ENCODE measurements at places on chromosomes 6 and 20. TPM values are rescaled to one million over a fixed set of nuclear protein-coding genes. Genes with fewer than 3 reads are reported as not detected.

DNA sequence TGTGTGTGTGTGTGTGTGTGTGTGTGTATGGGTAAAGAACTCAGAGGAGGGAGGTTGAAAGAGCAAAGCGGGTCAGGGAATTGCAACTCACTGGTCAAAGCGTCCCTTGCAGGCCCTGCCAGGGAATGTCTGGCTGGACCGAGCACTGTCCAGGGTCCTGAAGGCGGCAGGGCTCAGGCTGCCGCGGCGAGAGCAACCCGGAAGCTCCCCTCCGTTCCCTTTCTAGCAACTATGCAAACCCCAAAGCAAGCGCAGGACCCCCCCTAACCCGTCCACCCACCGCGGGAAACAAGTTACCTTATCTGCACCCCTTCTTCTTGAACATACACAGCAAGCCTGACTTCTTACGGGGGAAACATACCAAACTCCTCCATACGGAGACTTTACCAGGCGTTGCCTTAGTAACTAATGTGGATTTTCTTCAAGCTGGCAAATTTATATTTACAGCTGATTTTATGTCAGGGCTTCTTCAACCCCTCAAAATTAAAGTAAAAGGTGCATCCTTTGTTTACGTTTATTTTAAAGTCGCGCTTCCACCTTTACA, 538 bp upstream of the GRM1 start:
- peak; percentile 75 for DNase-seq

Gene PRDM1
- polyA plus RNA-seq = 5.2 TPM

GRCh38 chr6:145491126-145491525, 244.2 kb downstream of the EPM2A start:
- DNase-seq = no peak

DNA sequence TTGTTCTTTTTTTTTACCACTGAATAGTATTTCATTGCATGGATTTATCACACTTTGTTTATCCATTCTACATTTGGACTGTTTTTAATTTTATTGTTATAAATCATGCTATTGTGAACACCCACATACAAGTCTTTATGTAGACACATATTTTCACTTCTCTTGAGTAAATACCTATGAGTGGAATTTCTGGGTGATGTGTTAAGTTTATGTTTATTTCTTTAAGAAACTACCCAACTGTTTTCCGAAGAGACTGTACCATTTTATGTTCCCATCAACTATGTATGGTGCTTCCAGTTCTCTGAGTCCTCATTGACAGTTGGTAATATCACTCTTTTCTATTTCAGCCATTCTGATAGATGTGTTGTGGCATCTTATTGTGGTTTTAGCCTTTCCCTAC, 54.0 kb downstream of the RIN2 start:
- DNase-seq = no peak

DNA sequence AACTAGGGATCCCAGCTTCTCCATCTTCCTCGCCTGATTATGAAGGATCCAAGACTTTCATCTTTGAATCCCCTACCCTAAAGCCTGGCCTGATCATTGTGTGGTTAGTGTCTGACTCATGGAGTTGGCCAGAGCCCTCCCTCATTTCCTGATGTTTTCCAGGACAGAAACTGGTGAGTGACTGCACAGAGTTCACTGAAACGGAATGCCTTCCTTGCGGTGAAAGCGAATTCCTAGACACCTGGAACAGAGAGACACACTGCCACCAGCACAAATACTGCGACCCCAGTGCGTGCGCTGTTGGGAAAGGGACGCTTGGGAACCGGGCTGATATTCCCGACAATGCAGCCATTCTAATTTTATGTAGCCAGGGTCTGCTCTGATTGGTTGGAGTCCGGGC, 4.0 kb downstream of the CD40 start:
- no peak for DNase-seq

GRCh38 chr6:169093066-169093723, 160.5 kb downstream of the THBS2 start:
- DNase-seq = no peak

GRCh38 chr6:12893036-12893435, 176.5 kb downstream of the PHACTR1 start:
- DNase-seq = no peak

Gene C20orf141
- not detected for polyA plus RNA-seq

DNA sequence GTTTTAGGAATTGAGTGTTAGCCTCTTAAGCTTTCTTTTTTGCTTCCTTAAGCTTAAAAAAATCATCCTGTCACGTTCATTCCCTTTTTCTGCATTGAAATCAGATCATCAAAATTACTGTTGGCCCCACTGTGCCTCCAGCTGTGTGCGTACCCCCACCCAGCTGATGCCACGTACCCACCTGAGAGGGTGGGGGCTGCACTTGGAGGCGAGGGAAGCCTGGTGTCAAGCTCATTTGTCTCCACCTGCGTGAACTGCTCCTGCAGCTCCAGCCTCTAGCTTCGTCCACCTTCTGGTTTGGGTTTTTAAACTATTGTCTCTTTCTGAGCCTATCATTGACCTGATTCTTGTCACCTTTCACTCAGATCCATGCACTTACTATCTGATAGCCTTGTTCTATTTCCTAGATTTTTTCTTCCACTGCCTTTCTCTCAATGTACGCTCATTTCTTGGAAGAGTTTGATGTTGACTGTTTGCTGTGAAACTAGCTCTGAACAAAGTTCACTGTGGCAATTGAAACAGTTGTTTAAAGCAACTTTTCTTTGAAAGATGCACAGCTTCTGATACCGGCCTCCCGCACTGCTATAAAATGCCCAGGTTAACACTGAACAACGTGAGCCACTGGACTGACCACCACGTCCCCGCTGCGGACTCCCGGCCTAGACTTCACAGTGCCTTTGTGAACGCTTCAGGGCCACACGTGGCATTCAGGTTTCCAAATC, 30.0 kb upstream of the IRF4 start:
- DNase-seq = no peak

DNA sequence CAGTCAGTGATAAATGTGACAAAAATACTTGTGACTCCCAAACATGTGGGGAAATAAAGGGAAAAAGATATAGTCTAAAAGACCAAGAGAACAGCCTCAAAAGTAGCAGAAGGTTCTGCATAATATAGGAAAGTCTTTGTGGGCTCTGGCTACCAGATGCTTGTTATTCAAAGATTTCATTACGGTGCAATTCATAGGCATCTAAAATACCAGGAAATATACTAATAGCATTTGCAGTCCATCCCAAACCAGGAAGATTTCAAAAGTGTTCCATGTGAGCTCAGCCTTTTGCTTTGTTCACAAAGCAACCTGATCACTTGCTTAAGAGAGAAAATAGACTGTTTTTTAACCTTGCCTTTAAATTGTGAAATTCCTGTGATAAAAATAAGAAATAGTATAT, 506.7 kb upstream of the MARCKS start:
- DNase-seq = peak; percentile 23

DNA sequence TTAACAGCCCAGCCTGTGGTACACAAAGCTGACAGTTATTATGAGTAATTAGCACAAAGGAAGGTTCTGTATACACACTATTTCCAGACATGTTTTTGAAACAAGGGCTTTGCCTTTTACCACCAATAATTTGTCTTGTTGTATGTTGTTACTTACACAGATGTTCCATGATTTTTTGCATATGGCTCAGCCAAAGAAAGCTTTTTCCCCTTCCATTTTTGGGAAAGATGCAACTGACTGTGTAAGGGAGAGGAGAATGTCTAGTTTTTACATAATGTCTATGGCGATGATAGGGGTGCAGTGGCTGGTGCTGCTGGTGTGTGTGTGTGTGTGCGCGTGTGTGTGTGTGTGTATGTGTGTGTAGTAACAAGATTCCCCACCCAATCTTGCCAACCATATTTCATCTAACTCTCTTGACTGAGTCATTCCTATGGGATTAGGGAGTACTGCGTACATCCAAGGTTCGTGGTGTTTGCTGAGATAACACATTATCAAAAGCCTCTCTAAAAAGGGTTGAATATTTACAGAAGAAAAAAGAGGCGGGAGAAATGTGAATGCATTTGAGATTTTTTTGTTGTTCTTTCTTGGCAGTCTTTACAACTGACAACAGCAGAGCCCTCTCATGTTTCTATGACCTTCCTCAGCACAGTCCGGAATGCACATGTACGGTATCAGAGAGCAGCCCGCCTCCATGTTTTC, 192.2 kb downstream of the GMPR start:
- no peak for DNase-seq

Gene DNAH8
- polyA plus RNA-seq = 0.49 TPM

GRCh38 chr6:155264693-155265320, 994 bp downstream of the CLDN20 start:
- no peak for DNase-seq

DNA sequence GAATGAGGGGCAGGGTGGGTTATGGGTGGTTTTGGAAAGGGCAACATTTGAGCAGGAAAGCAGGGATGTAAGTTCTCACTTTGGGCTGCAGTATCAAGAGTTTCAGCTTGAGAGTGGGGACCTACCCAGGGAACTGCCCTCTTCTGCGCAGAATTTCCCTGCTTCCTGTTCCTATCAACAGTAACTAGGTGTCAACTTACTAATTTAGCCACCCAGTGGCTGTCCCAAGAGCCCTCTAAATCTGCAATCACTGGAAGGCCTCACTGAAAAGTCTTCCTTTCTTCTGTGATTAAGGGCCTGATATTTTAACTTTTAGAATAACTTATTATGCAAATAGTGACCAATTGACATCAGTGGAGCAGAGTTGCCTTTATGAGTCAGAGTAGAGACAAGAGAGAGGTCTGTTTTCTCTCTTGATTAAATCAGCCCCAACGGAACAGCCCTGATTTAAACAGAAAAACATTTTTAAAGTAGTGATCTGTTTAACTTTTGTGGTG, 118.2 kb upstream of the RIPOR2 start:
- no peak for DNase-seq

GRCh38 chr20:44057698-44058675, 129.0 kb downstream of the JPH2 start:
- DNase-seq = no peak

DNA sequence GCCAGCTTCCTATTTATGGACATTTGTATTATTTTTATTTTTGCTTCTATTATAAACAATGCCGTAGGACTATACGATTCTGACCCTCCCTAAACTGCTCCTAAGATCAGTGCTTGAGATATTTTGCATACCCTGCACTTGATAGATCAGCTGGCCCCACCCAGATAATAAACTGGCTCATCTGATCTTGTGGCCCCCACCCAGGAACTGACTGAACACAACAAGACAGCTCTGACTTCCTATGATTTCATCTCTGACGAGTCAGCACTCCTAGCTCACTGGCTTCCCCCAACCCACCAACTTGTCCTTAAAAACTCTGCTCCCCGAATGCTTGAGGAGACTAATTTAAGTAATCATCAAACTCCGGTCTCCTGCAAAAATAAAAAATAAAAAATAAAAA, 34.9 kb upstream of the TFAP2A start:
- no peak for DNase-seq

DNA sequence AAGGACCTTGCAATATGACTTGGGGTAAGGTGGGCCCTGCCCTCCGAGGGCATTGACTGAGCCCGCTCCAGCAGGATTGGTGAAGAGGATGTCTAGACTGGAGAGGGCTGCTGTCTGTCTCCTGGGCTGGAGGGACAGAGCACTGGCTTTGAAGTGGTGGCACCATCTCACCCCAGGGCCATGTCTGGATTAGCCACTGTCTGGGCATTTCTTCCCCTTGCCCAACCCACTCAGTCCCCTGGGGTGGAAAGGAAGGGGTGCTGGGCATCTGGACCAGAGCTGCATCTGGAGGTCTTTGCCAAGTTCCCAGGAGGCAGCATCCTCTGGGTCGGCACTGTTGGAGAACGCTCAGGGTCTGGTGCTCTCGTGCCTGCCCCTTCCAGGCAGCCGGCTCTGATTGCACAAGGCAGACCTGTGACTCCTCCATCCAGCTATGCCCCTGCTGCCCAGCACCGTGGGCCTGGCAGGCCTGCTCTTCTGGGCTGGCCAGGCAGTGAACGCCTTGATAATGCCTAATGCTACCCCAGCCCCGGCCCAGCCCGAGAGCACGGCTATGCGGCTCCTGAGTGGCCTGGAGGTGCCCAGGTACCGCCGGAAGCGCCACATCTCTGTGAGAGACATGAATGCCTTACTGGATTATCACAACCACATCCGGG, at the start of gene R3HDML:
TSS of gene R3HDML (plus strand) at position 319 of the 656 bp plus-strand sequence. CDS start at position 434, 115 bp downstream.
- DNase-seq = no peak

DNA sequence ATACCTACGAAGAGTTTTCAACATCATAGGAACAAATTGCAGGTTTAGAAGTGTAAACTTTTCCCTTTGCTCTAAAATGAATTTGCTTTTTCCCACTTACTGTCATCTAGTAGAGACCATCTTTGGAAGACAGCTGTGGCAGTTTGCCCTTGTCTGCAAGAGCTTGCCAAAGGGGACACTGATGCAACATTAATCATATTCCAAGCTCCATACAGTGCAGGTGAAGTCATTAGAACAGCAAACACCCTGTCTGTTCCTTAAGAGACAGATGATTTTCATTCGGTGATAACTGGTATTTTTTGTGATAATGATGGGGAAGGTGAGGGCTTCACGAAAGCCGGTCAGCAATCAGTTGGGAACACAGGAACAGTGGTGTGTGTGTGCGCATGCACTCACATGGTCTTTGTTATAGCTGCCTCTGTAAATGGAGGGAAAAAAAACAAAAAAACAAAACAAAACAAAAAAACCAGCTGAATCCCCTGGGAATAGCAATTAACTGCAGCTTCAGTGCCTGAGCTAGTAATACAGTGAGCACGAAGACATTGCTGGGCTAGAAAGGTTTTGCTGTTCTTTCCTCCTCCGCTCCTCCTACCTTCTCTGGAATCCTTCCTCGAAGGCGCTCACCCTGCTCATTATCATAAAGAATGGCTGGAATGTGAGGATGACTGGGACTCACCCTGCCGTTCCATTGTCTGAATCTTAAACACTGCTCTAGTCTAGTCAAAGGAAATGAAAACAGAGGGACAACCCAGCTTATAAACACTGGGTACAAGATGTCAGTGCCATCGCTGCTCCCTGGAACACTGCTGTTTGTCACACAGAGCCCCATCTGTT, 35.2 kb upstream of the KIF13A start:
- DNase-seq = no peak

DNA sequence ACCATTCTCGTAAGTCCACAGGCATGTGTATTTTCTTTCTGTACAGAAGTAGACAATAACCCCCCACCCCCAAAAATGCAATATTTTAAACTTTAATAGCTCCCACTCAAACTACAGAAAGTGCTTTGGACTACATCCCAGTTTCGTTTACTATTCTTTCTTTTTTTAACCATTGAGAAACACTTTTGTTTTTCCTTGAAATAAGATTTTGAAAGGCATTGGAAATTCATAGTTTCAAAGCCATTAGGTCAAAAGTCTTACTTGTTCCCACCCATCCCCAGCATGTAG, 140.0 kb downstream of the KIF16B start:
- DNase-seq = no peak

Gene HLA-DQA2
- polyA plus RNA-seq = 1.3 TPM

GRCh38 chr6:153624528-153624927, 414.5 kb upstream of the OPRM1 start:
- DNase-seq = no peak

DNA sequence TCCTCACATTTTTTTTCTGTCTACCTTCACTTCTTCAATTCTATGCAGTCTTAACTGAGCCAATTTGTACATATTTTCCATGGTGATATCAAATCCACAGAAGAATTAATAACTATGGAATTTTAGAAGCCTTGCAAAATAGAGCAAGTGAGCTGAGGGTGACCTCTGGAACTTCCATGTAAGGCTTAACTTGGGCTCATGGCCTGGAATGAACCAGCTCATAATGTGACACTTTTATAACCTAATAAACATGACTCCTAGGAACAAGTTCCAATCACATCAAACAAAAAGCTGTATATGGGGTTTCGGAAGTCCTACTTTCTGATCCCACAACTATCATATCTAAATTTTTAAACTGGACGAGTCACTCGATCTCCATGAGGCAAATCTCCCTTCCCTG, 232.4 kb downstream of the FOXA2 start:
- no peak for DNase-seq

Measured in hindlimb muscle (tissue), 1 donor.